CD4-positive, alpha-beta T cell treated with Interleukin-15 for 4 hours (primary cell): ENCODE measurements at places on chromosomes 5 and 9.

- DNase-seq = no peak
Measured at GRCh38 chr5:178545941-178546674, 44.1 kb downstream of the COL23A1 start.

- DNase-seq = no peak
Measured at GRCh38 chr5:5794118-5794560, 371.7 kb downstream of the ICE1 start.

- no peak for DNase-seq
Measured at GRCh38 chr5:50535393-50535792, 94.3 kb upstream of the EMB start.

- no peak for DNase-seq
Measured at GRCh38 chr5:96207420-96207819, 225.6 kb downstream of the PCSK1 start.

DNA sequence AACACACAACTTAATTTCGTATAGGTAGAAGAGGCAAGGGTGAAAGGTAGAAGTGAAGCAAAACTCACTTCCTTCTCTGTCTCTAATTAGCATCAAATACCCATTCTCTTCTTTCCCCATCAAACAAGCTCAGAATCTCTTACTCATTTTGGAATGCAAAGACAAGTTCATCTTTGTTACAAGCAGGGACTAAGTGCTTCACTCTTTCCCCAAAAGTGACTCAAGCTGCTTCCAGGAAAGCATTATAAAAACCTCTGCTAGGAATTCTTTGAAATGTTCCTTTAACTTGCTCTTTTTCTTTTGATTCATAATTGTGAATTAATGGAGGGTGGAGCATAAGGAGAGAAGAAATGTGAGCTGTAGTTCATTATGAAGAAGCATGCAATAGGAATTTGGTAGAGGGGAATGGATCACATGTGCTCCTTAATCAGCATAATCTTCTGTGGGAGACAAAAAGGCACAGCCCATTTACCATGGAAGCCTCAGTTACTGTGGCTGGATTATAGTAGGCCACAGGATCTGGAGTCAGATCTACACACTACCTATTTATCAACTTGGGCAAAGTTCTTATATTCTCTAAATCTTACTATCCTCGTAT, 109.5 kb upstream of the DPYSL3 start:
- no peak for DNase-seq
